ENCODE measurements at places on chromosomes 1 and 21.

DNA sequence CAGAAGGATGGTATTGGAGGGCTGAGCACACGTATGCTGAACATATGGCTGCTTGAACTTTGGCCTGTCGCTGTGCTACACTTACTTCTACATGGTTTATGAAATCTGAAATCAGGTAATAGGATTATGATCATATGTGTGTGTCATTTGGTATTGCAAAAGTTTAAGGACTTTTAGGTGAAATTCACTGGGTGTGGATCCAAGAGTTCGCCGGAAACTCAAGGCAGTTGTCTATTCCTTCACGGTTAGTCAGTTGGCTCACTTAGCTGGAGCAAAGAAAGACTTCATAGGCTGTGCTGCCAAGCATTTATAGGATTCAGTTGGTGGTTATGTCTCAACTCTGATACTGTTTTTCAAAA lies 927 bp downstream of the UAP1 start:
- peak; percentile 51 for DNase-seq

GRCh38 chr1:26138974-26139558 lies 19.8 kb upstream of the FAM110D start:
- no peak for DNase-seq

DNA sequence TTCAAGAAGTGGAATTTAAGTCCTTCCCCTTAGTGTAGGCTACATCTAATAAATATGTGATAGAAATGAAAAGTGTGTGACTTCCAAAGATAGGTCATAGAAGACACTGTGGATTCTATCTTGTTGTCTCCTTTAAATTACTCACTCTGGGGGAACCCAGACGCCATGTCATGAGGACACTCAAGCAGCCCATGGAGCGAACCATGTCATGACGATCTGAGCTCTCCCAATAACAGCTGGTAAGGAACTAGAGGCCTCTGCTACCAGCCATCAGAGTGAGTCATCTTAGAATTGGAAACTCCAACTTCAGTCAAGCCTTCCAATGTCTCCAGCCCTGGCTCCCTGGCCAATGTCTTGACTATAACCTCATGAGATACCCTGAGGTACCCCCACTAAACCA lies 6.3 kb downstream of the COA7 start:
- DNase-seq = no peak

GRCh38 chr1:198096390-198096789 lies 60.4 kb upstream of the NEK7 start:
- DNase-seq = no peak

Data from right forelimb (tissue), 1 donor.